ENCODE measurements at places on chromosomes 2 and 18. TPM values are rescaled to one million over a fixed set of nuclear protein-coding genes. Genes with fewer than 3 reads are reported as not detected.

DNA sequence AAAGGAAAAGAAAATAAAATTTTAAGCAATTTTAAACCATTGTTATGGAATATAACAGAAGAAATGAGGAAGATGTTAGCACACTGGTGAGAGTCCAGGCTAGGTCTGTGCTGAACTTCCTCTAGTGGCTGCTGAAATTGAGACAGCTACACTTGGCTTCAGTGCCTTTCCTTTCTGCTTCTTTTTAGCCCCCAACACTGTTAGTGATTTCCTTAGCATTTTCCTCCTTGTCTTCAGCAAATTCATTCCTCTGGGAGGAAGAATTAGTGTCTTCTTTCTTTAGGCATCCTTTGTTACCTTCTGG lies 47.6 kb downstream of the ITGAV start:
- no peaks in the 10 kb centered on the region for H3K27me3 ChIP-seq
- no peak overlapping the region for H3K27ac ChIP-seq
- no peak overlapping the region for H3K4me3 ChIP-seq
- no peaks in the 10 kb centered on the region for H3K4me1 ChIP-seq
- H3K36me3 ChIP-seq: peaks cover 21% of the 10 kb centered on the region
- DNase-seq: no peak

DNA sequence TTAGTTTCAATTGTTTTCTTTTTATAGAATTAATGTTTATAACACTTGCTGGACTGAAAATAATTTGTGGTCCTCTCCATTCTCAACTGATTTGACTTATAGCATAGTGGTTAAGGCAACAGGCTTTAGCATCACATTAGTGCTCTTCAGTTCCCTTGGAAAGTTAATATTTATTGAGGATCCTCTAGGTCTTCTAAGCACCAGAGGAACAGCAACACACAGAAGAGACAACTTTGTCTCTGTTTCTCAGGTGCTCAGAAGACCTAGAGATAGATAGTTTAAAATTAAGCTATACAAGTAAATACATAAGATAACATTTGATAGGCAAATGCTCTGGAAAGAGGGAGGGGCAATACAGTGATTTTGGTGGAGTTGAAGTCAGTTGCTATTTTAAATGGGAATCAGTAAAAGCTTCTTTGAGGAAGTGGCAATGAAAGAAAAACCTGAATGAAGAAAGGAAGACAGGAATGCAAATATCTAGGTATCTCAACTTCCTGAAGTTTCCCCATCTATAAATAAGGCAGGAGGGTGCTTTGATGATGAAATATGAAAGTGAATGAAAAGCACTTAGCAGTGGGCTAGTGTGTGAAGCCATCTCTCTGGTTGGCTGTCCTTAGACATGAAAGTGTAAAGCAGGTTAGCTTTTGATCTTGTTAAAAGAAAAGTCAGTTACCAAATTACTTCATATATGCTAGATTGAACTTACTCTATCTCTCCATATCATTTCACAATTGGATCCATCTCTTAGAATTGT lies 7.9 kb downstream of the NEUROD1 start:
- H3K27ac ChIP-seq: no peak overlapping the region
- no peaks in the 10 kb centered on the region for H3K36me3 ChIP-seq
- peaks cover 7% of the 10 kb centered on the region for H3K27me3 ChIP-seq
- H3K4me1 ChIP-seq: no peaks in the 10 kb centered on the region

GRCh38 chr2:153394247-153394646 lies 84.3 kb downstream of the RPRM start:
- no peaks in the 10 kb centered on the region for H3K4me1 ChIP-seq
- no peak overlapping the region for H3K27ac ChIP-seq
- no peak overlapping the region for H3K4me3 ChIP-seq
- no peaks in the 10 kb centered on the region for H3K36me3 ChIP-seq

GRCh38 chr2:221133941-221134340 lies 438.2 kb downstream of the EPHA4 start:
- DNase-seq: no peak
- no peaks in the 10 kb centered on the region for H3K27me3 ChIP-seq
- H3K36me3 ChIP-seq: no peaks in the 10 kb centered on the region
- no peaks in the 10 kb centered on the region for H3K4me1 ChIP-seq
- H3K27ac ChIP-seq: no peak overlapping the region
- no peak overlapping the region for H3K4me3 ChIP-seq

DNA sequence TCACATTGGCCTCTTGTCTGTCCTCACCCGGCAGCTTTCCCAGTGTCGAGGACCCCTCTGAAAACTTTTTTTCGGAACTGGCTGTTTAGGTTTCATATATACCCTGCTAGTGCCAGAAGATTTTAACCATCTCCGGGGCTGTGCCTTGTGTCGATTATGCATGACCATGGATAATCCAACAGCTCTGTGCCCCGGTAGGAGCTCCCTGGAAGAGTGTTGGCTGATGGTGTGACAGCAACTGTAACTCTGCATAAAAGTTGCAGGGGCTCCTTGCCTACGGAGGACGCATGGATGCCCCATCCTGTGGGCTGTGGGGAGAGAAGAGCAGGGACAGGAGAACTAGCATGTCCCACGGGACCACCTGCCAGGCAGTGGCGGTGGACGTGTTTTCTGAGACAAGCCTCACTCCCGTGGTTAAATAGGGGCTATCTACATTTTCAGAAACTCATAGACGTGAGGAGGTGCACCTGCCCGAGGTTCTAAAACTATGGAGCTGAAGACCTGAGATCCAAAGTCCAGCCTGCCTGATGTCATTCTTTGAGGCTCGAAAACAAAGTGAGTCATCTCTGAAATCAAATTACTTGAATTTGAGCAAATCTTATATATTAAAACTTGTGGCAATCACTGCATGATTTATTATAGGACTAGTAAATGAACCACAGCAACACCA lies 437.2 kb upstream of the HS6ST1 start:
- DNase-seq: no peak
- no peaks in the 10 kb centered on the region for H3K36me3 ChIP-seq
- H3K4me3 ChIP-seq: no peak overlapping the region
- H3K27me3 ChIP-seq: no peaks in the 10 kb centered on the region

- H3K27me3 ChIP-seq: no peaks in the 10 kb centered on the region
- no peaks in the 10 kb centered on the region for H3K36me3 ChIP-seq
- no peak overlapping the region for H3K4me3 ChIP-seq
- H3K27ac ChIP-seq: no peak overlapping the region
These were observed 30.3 kb upstream of the IL37 start for GRCh38 chr2:112880696-112881095.

GRCh38 chr18:2331491-2331890 lies 239.8 kb downstream of the METTL4 start:
- no peaks in the 10 kb centered on the region for H3K4me1 ChIP-seq
- H3K4me3 ChIP-seq: no peak overlapping the region
- no peaks in the 10 kb centered on the region for H3K36me3 ChIP-seq
- no peaks in the 10 kb centered on the region for H3K27me3 ChIP-seq
- DNase-seq: no peak

DNA sequence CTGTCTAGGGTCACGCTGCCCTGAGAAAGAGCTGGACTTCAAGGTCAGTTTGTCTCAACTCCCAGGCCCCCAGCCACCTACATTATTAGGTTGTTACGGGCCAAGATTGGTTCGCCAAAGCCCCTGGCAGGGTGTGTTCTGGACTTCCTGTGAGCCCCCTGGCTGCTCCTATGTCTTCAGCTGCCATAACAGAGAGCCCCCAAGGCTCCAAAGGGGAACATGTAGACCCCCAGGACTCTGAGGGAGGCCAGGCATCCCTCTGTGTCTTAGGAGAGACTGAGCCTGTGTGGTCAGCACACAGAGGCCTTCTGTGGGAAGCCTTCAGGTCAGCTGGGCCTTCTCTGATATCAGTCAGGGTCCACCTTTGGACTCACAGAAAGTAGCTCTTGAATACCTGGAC lies 58.3 kb downstream of the INHBB start:
- H3K4me3 ChIP-seq: no peak overlapping the region
- no peaks in the 10 kb centered on the region for H3K27me3 ChIP-seq
- no peak for DNase-seq

GRCh38 chr2:118348380-118349034 lies 260.2 kb downstream of the INSIG2 start:
- no peak for DNase-seq
- no peak overlapping the region for H3K4me3 ChIP-seq
- no peaks in the 10 kb centered on the region for H3K4me1 ChIP-seq
- H3K27ac ChIP-seq: no peak overlapping the region
- no peaks in the 10 kb centered on the region for H3K27me3 ChIP-seq

The WDR12 gene
- total RNA-seq: 9.4 TPM

The AQP4 gene
- 490 TPM for total RNA-seq

The SRD5A2 gene
- 2.9 TPM for total RNA-seq

The FER1L5 gene
- total RNA-seq: 0.64 TPM

The KCNK3 gene
- 27.7 TPM for total RNA-seq

All from lung (tissue), 17 donors.